Spinal cord (tissue), 10 donors: ENCODE measurements at places on chromosomes 13 and 19. TPM values are rescaled to one million over a fixed set of nuclear protein-coding genes. Genes with fewer than 3 reads are reported as not detected.

Gene TBC1D4
- 11.1 TPM for total RNA-seq

Gene ANKLE1
- 0.79 TPM for total RNA-seq

Gene LILRB4
- 3.5 TPM for total RNA-seq

DNA sequence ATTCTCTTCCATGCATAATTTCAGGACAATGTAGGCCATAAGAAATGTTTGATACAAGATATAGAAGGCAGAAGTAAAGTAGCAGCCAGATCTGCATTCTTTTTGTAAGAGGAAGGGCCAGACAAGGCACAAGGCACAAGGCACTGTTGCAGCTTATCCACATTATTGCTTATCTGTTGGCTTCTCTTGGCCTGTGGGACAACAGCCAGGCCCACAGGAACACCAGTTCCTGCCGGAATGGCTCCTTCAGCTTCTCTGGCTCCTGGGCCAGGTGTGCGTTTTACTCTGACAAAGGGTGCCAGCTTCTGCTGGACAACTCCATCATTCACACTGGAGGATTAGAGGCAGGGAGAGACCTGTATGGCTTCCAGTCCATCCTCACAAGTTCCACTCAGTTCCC lies 29.2 kb downstream of the GPR180 start:
- H3K27me3 ChIP-seq, result no peaks in the 10 kb centered on the region
- no peak overlapping the region for H3K27ac ChIP-seq
- no peak overlapping the region for H3K4me3 ChIP-seq
- no peaks in the 10 kb centered on the region for H3K4me1 ChIP-seq

GRCh38 chr19:10553943-10554381 lies 10.3 kb downstream of the ATG4D start:
- H3K27me3 ChIP-seq, result no peaks in the 10 kb centered on the region
- no peak overlapping the region for H3K27ac ChIP-seq
- no peak overlapping the region for H3K4me3 ChIP-seq
- H3K4me1 ChIP-seq, result no peaks in the 10 kb centered on the region
- DNase-seq, result no peak

DNA sequence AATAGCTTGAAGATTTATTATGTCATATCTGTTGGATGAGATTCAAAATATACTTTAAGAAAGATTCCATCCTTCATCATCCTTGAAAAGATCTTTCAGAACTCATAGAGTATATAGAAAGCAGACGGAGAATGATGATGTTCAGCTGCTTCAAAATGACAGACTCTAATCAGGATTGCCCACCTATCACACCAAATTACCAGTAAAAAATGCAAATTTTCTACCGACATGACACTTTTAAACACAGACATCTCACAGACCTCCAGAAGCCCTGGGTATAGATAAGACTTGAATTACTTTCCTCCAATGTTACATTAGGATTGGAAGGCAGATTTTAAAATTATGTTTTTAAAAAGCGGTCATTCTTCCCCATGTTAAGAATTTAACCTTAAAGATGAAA lies 235.5 kb downstream of the GPC6 start:
- no peaks in the 10 kb centered on the region for H3K27me3 ChIP-seq
- no peak overlapping the region for H3K4me3 ChIP-seq
- H3K36me3 ChIP-seq, result no peaks in the 10 kb centered on the region
- H3K4me1 ChIP-seq, result no peaks in the 10 kb centered on the region

DNA sequence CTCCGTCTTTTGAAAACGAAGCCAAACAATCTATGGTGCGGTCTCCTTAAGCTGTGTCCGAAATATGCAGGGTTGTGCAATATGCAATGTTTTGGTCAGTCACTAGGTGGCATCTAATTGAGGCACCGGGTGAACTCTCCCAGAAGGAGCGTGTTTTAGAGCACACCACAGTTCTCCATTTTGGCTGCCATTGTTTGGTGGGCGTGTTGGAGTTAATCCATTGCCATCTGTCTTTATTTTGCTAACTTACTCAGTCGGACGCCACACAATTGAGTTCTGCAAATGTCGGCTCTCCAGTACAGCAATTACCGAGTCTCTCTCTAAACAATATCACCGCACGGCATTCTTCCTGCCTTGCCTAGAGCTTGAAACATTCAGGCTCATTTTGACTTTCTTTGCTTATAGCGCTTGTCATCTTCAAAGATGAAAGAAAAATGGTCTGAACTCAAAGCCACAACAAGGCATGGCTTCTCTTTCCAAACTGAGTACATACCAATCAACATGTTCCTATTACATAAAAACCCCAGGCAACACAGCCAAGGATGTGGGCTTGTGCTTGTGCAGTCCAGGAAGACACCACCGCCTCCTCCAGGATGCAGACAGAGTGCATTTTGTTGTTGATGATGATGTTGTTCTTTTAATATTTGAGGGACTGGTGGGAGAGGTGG lies 182.0 kb upstream of the SERP2 start:
- H3K27ac ChIP-seq, result no peak overlapping the region
- no peak overlapping the region for H3K4me3 ChIP-seq
- H3K4me1 ChIP-seq, result no peaks in the 10 kb centered on the region
- no peaks in the 10 kb centered on the region for H3K36me3 ChIP-seq

DNA sequence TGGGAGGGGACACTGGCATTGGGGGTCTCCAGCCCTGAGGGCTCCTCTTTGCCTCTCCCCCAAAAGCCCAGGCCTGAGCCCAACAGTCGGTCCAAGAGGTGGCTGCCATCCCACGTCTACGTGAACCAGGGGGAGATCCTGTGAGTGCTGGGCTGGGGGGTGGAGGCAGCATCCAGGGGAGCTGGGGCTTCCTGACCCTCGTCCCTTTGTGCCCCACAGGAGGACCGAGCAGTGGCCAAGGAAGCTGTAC lies 6.8 kb downstream of the PTOV1 start:
- H3K4me1 ChIP-seq, result peaks cover 50% of the 10 kb centered on the region
- H3K36me3 ChIP-seq, result peaks cover 92% of the 10 kb centered on the region
- H3K27ac ChIP-seq, result no peak overlapping the region
- DNase-seq, result no peak
- no peak overlapping the region for H3K4me3 ChIP-seq

DNA sequence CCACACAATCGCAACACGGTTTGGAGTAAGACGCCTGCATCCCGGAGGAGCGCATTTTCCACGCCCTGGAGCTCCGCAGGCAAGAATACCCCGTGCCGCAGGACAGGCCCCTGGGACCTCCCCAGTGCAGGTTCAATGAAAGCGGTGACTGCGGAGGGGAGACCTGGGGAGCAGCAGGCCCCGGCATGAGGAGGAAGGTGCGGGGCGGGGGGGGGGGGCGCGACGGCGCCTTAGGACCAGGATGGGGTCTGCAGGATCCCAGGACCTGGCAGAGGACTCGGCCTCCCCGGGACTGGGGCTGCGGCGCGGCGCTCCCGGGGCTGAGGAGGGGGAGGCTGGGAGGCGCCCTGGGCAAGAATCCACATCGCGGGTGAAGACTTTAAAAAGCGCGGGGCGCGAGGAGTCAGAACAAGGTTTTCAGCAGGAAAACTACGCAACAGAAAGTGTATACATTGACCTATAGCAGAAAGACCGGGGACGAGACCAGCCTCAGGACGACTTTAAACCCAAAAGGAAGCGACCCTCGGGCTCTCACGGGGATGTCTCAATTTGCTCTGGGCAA lies 432 bp downstream of the ZNF611 start:
- H3K27me3 ChIP-seq, result no peaks in the 10 kb centered on the region
- H3K4me1 ChIP-seq, result peaks cover 17% of the 10 kb centered on the region
- H3K27ac ChIP-seq, result peak overlapping the region; percentile 83
- no peak for DNase-seq
- H3K4me3 ChIP-seq, result peak overlapping the region; percentile 60

- H3K36me3 ChIP-seq, result no peaks in the 10 kb centered on the region
- peaks cover 9% of the 10 kb centered on the region for H3K4me1 ChIP-seq
- H3K27ac ChIP-seq, result no peak overlapping the region
- DNase-seq, result no peak
These were observed 131.1 kb upstream of the GJB6 start for GRCh38 chr13:20363172-20363571.

DNA sequence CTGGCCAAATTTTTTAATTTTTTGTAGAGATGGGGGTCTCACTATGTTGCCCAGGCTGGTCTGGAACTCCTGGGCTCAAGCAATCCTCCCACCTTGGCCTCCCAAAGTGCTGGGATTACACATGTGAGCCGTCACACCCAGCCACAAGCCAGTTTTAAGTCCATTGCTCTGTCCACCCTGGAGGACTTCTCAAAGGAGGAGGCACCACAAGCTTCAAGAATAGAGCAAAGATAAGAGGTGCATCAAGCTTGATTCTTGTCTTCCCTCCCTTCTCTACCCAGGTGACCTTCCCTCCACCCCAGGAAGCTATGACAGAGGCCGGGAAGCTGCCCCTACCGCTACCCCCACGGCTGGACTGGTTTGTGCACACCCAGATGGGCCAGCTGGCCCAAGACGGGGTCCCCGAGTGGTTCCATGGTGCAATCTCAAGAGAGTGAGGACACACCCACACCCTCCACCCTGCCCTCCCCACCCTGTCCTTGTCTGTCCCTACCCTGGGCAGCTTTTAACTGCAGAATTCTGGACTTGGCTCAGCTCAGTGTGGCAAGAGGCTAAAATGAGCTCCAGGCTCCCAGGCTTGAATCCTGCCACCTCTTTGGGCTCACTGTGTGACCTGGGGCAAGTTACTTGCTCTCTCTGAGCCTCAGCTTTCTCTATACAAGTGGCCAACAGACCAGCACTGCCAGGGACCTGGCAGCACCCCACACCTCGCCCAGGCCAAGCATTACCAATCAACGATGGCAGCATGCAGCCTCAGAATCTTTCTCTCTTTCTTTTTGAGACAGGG lies 5.2 kb downstream of the HSH2D start:
- no peak for DNase-seq
- H3K4me3 ChIP-seq, result no peak overlapping the region
- H3K27me3 ChIP-seq, result no peaks in the 10 kb centered on the region
- no peaks in the 10 kb centered on the region for H3K4me1 ChIP-seq

- no peaks in the 10 kb centered on the region for H3K27me3 ChIP-seq
- peaks cover 40% of the 10 kb centered on the region for H3K36me3 ChIP-seq
- no peak overlapping the region for H3K4me3 ChIP-seq
- H3K4me1 ChIP-seq, result no peaks in the 10 kb centered on the region
- no peak overlapping the region for H3K27ac ChIP-seq
- DNase-seq, result no peak
These were observed 20.6 kb downstream of the ZNF558 start for GRCh38 chr19:8811315-8812172.

DNA sequence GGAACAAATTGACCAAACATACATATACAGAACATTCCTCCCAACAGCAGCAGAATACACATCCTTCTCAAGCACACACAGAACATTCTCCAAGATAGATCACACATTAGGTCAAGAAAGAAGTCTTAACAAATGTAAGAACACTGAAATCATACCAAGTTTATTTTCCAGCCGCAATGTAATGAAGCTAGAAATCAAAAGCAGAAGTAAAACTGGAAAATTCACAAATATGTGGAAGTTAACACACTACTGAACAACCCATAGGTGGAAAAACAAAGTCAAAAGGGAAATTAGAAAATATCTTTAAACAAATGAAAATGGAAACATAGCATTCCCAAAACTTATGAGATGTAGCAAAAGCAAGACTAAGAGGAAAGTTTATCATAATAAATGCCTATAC lies 692.6 kb downstream of the DIAPH3 start:
- H3K4me1 ChIP-seq, result no peaks in the 10 kb centered on the region
- no peak for DNase-seq
- no peaks in the 10 kb centered on the region for H3K36me3 ChIP-seq
- H3K4me3 ChIP-seq, result no peak overlapping the region

GRCh38 chr19:29666578-29667386 lies 1.5 kb downstream of the PLEKHF1 start:
- H3K27me3 ChIP-seq, result peaks cover 18% of the 10 kb centered on the region
- H3K4me3 ChIP-seq, result peak overlapping the region; percentile 56
- H3K4me1 ChIP-seq, result peaks cover 56% of the 10 kb centered on the region
- DNase-seq, result no peak

DNA sequence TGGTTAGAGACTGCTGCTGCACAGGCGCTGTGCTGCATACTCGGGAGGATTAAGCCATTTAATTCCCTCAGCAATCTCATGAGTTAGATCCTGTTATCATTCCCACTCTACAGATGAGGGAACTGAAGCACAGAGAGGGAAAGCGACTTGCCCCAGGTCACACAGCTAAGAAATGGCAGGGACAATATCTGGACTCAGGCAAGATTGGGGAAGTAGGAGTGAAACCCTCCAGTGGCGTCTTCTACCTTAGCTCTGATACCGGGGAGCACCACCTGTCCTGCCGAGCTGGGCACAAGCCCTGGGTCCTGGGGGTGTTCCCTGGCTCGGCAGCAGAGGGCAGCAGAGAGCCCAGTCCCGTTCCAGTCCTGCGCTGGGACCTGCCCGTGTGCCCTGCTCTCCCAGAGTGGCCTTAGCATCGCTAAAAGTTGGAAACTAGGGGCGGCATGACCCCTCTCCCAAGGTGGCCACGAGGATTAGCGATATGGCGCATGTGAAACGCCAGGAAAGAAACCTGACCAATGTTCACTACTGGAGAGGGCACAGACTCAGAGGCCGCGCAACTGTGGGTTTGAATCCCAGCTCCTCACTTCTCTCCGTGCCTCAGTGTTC lies 20.5 kb downstream of the CYTH2 start:
- no peak overlapping the region for H3K4me3 ChIP-seq
- peaks cover 41% of the 10 kb centered on the region for H3K36me3 ChIP-seq
- peaks cover 7% of the 10 kb centered on the region for H3K27me3 ChIP-seq

DNA sequence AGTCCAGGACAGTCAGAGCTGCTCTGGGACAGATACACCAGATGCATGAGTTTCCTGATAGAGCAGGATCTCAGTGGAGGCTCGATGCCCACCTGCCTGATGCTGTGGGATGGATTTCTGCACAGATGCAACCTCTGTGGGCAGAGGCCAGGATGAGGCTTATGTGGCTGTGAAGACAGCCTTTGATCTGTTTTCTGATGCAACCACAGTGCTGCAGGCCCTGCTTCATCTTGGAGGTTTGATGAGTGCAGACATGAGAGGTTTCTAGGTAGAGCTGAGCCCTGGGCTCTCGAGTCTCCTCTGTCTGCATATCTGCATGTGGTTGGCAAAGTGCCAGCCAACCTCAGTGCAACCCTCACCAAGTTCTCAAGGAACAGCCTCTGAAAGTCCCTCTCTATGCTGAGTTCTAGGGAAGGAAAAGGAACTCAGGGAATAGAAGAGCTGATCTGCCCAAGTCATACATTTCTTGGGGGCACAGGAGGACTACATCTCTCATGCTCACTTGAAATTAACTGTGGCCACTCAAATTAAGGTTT lies 23.1 kb upstream of the TSHZ3 start:
- H3K4me3 ChIP-seq, result no peak overlapping the region
- H3K4me1 ChIP-seq, result no peaks in the 10 kb centered on the region
- no peak for DNase-seq
- no peak overlapping the region for H3K27ac ChIP-seq

DNA sequence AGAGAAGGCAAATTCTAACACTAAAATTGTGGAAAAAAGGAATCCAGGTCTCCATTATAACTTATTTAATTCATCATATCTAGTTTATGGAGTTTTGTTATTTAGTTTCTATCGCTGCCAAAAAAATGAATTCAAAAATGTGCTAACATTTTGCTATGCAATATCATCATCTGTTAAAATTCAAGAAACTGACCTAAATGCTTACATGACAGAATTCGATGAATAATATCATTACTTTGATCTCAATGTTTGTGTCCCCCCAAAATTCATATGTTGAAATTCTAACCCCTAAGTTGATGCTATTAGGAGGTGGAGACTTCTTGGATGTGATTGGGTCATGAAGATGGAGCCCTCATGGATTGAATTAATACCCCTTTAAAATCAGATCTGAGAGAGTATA lies 775.0 kb downstream of the PCDH17 start:
- H3K27ac ChIP-seq, result no peak overlapping the region
- no peaks in the 10 kb centered on the region for H3K27me3 ChIP-seq
- H3K36me3 ChIP-seq, result no peaks in the 10 kb centered on the region
- H3K4me3 ChIP-seq, result no peak overlapping the region
- no peaks in the 10 kb centered on the region for H3K4me1 ChIP-seq
- DNase-seq, result no peak
